T follicular helper cell (primary cell): ENCODE measurements at places on chromosomes 1 and 21.

- DNase-seq: no peak
These were observed 83.6 kb downstream of the LRRC8D start for GRCh38 chr1:89904219-89904980.

DNA sequence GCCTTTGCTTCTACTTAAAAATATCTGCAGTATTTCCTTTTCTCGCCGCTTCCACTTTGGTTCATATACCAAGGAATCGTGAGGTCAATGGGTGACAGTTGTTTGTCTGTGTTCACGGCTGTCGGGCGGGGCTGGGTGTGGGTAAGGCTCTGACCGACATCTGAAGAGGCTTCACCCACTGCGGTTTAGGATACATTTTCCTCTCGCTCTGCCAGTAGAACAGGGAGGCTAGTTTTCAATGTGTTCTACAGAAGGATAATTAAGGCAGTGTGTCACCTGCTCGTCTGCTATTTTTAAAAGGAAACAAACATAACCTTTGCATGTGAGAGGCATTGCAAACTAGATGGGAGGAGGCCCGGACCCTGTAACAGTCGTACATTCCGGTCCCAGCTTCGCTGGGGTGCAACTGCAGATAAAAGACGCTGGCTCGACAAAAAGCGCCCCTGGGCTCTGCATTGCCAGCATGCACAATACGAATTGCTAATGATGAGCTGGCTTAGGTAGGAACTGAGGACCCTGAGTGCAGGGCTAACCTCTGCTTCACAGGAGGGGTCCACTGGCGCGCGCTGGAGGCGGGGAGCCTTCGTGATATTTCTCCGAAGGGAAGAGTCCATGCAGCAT, 8.5 kb upstream of the ERG start:
- no peak for DNase-seq

DNA sequence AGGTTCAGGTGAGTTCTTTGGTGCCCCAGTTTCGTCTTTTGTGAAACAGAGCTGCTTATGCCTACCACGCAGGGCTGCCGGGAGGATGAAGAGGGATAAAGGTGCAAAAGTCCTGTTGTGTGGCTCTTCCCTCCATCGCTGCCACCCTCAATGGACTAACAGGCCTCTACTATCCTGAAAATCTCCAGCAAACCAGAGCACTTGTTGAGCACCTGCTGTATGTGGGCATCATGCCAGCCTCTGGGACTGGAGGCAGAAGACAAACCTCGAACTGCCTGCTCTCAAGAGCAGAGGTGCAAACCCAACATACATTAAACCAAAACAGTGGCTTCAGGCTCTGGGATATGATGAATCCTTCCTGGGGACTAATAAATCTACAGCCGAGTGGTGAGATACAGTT, 174.1 kb downstream of the ACTL8 start:
- DNase-seq: no peak

- no peak for DNase-seq
These were observed 57.0 kb downstream of the ABCD3 start for GRCh38 chr1:94475232-94475631.

DNA sequence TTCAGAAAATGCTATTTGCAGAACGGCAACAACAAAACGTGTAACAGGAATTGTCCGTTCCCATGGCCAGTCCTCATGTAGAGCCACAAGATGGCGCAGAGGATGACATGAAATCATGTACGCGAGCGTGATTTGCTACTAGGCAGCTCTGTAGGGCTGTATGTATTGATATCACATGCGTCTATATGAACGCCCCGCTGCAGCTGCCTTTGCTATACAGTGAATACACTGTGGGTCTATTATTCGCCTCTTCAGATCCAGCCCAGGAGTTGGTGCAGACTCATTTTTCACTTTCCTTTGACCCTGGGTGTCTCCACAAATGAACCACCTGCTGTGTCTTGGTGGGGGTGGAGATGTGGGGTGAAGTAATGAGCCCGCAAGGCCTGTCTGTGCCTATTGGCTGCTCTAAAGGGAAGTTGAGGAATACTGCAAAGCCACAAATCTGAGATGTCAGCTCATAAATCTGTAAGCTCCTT, 361.5 kb downstream of the KIF26B start:
- DNase-seq: no peak

DNA sequence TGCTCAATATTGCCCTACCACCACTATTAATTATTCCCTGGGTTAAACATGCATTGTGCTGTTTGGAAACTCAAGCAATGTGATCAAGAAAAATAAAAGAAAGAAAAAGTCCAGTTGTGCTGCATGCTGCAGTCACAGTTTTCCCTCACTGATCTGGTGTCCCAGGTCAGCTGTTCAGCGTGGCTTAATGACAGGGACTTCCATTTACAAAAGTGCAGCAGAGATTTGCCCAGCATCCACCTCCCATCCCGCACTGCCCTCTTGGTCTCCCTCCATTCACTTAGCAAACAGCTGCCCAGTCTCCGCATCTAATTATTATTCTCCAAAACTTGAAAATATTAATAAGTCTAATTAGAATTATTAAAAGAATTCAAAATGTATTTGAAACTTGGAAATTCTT, 2.0 kb upstream of the OR2T4 start:
- no peak for DNase-seq

DNA sequence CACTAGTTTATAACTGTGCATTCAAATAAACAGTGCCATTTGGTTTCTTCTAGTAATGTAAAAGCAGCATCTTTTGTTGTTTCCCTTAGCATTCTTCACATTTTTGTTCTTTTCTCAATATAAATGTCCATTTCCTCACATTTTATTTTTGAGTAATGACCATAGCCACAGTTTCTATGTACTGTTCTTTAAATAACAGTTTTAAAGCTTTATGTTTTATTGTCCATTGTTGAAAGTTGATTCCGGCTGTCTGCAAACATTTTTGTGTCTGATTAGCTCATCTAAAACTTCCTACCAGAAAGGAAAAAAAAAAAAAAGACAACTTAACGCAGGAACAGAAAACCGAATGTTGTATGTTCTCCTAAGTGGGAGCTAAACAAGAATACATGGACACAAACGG, 139.7 kb downstream of the MAGI3 start:
- DNase-seq: no peak

GRCh38 chr1:23452011-23452411, 27.5 kb upstream of the TCEA3 start:
- peak; percentile 5 for DNase-seq

GRCh38 chr1:92458146-92458545, 28.6 kb downstream of the GFI1 start:
- no peak for DNase-seq

- DNase-seq: no peak
These were observed 38.6 kb downstream of the ABL2 start for GRCh38 chr1:179190861-179191260.

DNA sequence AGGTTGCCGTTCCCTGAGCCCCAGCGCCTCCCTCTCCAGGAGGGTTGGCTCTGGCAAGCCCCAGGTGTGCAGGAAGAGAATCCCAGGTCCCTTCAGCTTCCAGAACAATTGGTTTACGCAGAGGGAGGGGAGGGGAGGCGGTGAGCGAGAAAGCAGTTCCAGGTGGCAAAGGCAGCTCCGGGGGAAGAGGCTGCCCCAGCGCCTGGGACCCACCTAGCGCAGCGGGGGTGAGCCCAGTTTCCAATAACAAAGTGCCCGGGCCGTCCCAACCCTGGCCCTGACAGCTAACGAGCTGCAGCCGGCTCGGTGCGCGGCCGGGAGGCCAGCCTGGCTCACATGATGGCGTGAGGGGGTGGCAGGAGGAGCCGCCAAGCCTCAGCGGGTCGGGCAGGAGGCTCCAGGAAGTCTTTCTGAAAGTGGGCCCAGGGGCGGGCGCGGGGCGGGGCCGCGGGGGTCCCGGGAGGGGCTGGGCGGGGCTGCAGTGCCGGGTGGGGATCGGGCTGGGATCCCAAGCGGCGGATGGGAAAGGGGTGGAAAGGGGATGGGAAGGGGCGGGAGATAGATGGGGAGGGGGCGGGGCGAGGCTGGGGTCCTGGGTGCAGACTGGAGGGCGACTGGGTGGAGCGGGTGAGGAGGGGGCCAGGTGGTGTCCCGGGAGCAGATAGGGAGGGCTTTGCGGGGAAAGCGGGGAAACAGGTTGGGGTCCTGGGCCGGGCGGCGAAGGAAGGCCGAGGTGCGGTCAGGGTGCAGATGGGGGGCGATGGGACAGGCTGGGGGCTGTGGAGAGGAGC, 22.8 kb downstream of the DHRS3 start:
- DNase-seq: no peak

GRCh38 chr1:203117611-203118575, 9.6 kb upstream of the ADORA1 start:
- no peak for DNase-seq
